Hepatic stellate cell (primary cell): ENCODE measurements at places on chromosomes 6 and 20.

DNA sequence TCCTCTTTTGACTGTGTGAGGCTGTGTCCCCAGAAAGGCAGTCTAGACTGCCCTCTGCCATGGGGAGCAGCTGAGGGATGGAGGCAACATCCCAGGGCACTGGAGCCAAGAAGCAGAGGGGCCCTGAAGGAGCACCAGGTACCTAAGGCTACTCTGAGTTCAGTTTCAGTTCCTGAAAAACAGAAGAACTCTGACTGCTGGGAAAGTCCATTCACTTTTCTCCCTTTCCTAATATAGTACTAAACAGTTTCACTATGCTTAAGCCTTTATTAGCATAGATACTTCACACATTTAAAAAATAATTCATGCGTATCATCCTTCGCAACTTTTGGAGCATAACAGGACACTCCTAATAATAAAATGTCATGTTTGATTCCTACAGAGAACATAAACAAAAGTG is 130.0 kb downstream of the FOXC1 start:
- no peak for DNase-seq

- no peak for DNase-seq
These were observed 30.7 kb downstream of the TASP1 start for GRCh38 chr20:13608066-13608465.

GRCh38 chr20:31870726-31871617 is 538 bp downstream of the TTLL9 start:
- no peak for DNase-seq

- DNase-seq, result no peak
These were observed 196.0 kb downstream of the BTBD3 start for GRCh38 chr20:12113468-12114371.

- DNase-seq, result no peak
These were observed 21.3 kb downstream of the AARS2 start for GRCh38 chr6:44291841-44292240.

DNA sequence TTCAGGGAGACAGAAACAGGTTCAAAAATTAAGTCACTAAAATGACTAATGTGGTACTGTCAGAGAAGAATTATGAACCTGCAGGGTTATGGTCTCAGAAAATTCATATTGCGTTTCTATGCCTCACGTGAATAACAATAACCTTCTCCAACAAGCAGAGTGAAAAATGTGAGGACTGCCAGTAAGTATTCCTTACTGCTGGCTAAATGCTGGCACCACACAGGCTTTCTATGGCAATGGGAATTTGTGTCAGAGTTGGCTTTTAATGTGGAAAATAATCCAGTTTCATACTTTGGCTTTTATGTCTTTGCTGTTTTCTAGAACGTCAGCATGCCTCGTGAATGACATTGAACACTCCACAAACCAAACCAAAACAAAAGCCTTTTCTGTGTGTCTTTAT is 656.0 kb downstream of the KIF16B start:
- no peak for DNase-seq

DNA sequence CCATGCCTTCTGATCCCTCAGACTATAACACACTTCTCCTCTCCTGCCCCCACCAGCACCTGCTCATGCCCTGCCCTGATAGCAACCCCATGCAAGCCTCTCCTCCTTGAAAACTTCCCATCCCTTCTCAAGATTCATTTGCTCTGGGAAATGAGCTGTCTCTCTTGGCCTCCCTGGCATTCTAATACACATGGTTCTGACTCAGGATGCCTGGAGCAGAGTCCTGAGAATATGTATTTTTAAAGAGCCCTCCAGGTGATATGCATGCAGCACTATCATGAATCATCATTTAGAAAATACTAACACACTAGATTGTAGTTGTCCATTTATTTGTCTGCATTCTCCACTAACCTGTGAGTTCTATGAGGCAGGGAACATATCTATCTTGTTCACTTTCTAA is 26.6 kb downstream of the HDGFL1 start:
- no peak for DNase-seq

DNA sequence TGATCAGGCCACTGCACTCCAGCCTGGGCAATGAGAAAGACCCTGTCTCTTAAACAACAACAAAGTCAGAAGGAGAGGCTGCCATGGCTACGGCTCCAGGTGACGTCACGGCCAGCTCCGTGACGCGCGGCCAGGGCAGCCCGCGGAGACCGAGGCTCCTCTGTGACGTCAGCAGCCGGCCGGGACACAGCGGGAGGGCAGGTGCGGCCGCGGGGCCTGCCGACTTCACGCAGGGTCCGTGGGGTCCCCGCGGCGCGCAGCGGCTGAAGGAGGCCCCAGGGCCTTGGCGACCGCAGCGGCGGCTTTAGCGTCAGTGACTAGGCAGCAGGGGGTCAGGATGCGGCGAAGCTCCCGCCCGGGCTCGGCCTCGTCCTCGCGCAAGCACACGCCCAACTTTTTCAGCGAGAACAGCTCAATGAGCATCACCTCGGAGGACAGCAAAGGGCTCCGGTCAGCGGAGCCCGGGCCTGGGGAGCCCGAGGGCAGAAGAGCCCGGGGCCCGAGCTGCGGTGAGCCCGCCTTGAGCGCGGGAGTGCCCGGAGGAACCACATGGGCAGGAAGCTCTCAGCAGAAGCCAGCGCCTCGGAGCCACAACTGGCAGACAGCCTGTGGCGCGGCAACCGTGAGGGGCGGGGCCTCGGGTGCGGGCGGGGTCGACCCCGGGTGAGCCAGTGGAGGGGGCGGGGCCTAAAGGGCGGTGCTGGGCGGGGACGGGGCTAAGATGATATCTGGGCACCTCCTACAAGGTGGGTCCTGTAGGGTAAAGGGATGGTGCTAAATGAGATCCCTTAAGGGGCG is at the start of gene SPAG4:
SPAG4 (plus strand) TSS at position 163 of the 798 bp plus-strand sequence; CDS start at position 338, 175 bp downstream.
- DNase-seq, result peak; percentile 71

DNA sequence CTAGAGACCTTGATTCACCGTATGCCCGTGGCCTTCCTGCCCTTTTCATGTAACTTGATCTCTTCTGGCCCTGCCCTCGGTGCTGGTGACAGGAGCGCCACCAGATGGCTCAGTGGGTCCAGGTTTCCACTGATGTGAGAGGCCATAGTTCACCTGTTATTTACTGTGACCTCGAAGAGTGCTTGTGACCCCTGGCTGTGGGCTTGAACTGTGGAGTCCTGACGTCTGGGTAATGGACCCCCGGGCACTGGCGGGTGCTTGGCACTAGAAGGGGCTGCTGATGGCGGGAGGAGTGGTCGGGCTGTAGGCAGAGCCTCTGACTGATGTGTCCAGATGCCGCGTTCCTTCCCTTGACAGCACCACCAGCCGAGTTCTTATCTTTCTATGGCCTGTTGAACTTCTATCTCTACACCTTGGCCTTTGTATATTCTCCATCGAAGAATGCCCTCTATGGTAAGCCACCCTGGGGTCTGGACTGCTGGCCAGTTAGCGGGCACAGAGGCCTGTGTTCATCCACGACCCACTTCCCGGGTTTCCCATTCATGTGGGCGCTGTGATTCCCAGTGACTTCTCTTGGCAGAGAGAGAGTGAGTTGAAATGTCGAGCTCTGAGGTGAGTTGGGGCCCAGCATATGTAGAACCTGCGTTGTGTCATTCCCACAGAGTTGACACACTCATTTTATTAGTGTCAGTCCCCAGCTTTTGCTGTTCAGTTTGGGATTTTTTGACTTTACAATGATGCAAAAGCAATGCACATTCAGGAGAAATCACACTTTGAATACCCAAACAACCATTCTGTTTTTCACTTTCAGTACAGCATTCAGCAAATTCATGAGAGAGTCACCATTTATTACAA is 14.9 kb downstream of the DYNLT1 start:
- DNase-seq, result no peak

GRCh38 chr20:46191611-46192010 is 73.5 kb downstream of the CD40 start:
- no peak for DNase-seq
